ENCODE measurements at places on chromosomes 7 and 10.

GRCh38 chr7:844514-844913 is 12.2 kb downstream of the SUN1 start:
- DNase-seq, result no peak

DNA sequence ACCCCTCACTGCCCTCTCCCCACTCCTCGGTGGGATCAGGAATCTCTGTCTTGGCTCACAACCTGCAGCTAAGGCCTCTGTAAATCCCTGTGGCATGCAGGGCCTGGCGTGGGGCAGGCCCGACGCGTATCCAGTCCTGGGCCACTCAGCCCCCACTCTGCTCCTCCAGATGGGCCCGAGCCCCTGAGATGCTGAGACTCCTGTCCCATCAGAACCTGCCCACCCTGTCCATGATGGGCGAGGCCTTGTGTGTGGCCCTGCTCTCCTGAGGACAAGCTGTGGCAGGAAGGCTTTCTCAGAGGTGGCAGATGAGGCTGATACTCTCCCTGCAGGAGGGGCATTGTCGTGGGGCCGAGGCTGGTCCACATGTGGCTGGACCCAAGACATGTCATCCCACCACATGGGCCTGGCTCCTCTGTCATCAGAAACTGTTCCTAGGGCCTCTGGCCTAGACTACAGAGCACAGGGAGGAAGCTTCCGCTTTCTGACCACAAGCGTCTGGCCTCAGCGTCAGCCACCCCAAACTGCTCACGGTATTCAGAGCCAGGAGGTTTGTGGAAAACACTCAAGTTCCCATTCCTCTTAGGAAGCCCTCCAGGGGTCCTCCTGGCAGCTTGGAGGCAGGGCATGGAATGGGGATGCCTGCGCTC is 6.0 kb downstream of the ALOX5 start:
- no peak for DNase-seq

DNA sequence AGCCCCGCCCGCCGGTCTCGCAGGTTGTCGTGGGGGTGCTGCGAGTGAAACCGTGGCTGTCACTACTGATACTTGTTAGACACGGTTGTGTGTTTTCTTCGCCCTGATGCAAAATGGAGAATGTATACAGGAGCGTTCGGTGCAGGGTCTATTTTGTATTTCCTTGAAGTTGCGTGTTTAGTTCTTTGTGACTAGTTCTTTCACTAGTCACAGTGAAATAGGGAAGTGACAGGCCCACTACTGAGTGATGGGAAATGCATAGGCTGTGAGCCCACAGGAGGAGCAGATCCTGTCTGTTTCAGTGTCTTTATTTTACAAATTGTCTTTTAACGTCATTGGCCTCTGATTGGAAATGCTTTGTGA is 675 bp downstream of the ABRAXAS2 start:
- no peak for DNase-seq

- DNase-seq, result no peak
These were observed 56.8 kb downstream of the JAZF1 start for GRCh38 chr7:28123752-28124151.

DNA sequence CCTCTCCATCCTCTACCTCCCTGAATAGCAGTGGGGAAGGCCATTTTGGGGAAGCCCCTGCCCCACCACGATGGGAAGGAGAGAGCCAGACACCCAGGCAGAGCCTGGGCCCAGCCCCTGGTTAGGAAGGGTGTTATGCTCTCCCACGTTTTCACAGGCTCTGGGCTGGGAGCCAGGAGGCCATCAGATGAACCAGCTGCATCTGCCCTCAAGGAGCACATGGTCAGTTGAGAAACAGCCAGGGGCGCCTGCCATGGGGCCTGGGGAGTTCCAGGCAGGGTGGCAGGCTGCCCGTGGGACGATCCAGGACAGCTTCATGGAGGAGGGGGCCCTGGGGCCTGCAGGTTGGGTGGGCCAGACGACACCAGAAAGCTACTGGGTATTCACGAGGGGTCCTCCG is 47.5 kb downstream of the CAMK2B start:
- no peak for DNase-seq

DNA sequence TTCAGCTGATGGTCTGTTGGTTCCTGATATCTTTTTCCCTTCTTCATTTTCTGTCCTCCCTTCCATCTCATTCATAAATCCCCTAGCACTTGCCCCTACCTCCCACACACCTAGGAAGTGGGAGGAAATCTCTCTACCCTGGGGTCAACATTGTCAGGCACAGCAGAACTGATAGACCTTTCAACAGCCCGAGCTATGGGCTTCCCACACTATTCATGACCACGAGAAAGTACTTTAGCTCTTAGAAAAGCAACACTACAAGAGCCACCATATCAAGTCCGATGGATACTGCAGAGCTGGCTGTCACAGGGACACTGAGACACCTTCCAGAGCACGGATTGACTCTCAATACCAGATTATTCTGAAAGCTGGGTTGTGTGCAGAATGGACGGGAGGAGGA is 180.6 kb upstream of the NEBL start:
- no peak for DNase-seq

- no peak for DNase-seq
These were observed 73.6 kb downstream of the OTUD1 start for GRCh38 chr10:23512355-23513058.

GRCh38 chr7:64775289-64775688 is 18.9 kb upstream of the ZNF138 start:
- no peak for DNase-seq

DNA sequence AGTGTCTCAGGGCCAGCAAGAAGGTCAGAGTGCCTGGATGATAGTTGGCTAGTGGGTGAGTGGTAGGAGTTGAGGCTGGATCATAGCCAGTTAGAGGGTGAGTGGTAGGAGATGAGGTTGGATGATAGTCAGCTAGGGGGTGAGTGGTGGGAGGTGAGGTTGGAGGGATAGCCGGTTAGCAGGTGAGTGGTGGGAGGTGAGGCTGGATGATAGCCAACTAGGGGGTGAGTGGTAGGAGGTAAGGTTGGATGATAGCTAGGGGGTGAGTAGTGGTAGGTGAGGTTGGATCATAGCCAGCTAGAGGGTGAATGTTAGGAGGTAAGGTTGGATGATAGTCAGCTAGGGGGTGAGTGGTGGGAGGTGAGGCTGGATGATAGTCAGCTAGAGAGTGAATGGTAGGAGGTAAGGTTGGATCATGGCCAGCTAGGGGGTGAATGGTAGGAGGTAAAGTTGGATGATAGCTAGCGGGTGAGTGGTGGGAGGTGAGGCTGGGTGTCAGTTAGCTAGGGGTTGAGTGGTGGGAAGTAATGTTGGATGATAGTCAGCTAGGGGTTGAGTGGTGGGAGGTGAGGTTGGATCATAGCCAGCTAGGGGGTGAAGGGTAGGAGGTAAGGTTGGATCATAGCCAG is 226.6 kb downstream of the SDK1 start:
- no peak for DNase-seq

DNA sequence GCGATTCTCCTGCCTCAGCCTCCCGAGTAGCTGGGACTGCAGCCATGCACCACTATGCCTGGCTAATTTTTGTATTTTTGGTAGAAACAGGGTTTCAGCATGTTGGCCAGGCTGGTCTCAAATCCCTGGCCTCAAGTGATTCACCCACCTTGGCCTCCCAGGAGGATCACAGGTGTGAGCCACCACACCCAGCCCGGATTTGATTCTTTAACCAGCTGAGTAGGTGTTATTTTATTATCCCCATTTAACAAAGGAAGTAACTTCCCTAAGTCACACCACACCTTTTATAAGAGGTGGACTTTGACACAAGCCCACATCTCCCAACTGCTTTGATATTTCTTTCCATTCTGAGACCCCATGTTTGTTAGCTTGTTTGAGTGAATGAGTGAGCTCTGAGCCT is 25.0 kb downstream of the SLC25A28 start:
- DNase-seq, result no peak

All from activated CD8-positive, alpha-beta memory T cell treated with anti-CD3 and anti-CD28 coated beads for 4 hours (primary cell).